ENCODE measurements at places on chromosomes 12 and 14.

GRCh38 chr14:101454229-101454628, 107.1 kb upstream of the DIO3 start:
- no peak for DNase-seq

DNA sequence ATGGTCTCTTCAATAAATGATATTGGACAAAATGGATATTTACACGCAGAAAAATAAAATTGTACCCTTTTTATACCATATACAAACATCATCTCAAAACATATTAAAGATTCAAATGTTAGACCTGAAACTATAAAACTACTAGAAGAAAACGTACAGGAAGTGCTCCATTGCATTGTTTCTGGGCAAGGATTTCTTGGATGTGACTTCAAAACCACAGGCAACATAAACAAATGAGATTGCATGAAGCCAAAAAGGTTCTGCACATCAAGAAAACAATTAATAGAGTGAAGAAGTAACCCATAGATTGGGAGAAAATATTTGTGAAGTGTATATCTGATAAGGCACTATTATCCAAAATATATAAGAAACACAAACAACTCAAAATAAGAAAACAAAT, 812.4 kb downstream of the NRXN3 start:
- DNase-seq, result no peak

DNA sequence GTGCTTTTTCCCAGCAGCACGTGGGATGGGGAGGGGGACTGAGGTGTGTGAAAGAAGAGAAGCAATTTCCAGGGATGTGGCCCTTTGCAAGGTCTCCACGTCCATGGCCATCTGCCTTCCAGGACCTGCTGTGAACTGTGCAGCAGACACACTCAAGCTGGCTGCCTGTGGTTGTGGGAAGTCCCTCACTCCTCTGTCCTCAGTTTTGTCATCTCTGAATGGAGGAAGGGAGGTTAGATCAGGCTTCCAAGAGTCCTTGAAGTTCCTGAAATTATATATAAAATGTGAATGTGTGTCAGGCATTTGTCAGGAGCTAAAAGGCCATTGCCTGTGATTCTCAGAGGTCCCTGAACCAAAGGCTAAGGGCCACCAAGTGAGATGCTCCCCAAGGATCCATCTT, 328.2 kb downstream of the CACNA1C start:
- DNase-seq, result no peak

GRCh38 chr14:36690311-36691040, 28.8 kb downstream of the PAX9 start:
- no peak for DNase-seq

- no peak for DNase-seq
These were observed 2.5 kb upstream of the CCDC184 start for GRCh38 chr12:48180857-48181495.

- DNase-seq, result no peak
These were observed 96.8 kb downstream of the ERGIC2 start for GRCh38 chr12:29283969-29284700.

DNA sequence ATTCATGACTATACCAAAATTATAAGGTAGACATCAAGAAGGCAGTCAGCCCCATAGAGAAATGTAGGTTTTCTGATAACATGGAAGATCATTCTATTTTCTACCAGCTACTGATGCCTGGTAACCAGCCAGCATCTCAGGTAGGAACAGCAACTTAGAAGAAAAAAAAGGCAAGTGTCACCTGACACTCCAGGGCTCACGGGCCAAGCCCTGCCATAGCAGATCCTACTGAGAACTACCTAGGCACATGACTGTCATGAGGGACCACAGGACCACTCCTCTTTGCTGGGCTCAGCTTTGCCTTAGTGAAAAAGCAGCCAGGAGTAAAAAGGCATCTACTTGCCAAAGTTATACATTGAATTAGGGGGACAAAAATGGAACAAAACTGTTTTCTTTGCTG, 33.4 kb downstream of the CORO1C start:
- DNase-seq, result no peak

GRCh38 chr12:111445726-111446581, 40.2 kb downstream of the SH2B3 start:
- DNase-seq, result no peak

- no peak for DNase-seq
These were observed 40.0 kb upstream of the RHOJ start for GRCh38 chr14:63164108-63164683.

DNA sequence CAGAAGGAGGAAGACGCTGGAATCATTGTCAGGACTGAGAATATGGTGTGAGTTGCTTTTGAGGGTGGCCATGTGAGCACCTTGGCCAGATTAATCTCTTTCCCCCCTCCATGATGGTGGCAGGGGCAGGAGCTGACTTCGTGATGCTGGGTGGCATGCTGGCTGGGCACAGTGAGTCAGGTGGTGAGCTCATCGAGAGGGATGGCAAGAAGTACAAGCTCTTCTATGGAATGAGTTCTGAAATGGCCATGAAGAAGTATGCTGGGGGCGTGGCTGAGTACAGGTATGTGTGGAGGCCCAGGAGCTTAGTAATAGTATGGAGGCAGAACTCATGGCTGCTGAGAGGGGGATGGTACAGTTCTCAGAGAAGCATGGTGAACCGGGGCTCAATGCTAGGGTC, 4.3 kb downstream of the TINF2 start:
- no peak for DNase-seq

- DNase-seq, result no peak
These were observed 18.4 kb downstream of the SLC2A3 start for GRCh38 chr12:7917392-7918267.

GRCh38 chr12:108611884-108612415, 14.1 kb upstream of the TMEM119 start:
- no peak for DNase-seq

GRCh38 chr14:65225299-65226159, 123.2 kb upstream of the MAX start:
- no peak for DNase-seq

- no peak for DNase-seq
These were observed 252.2 kb downstream of the ANO2 start for GRCh38 chr12:5692850-5693249.

GRCh38 chr12:2051700-2052621, 826 bp upstream of the CACNA1C start:
- no peak for DNase-seq

- no peak for DNase-seq
These were observed 4.4 kb upstream of the GPD1 start for GRCh38 chr12:50099302-50100008.

DNA sequence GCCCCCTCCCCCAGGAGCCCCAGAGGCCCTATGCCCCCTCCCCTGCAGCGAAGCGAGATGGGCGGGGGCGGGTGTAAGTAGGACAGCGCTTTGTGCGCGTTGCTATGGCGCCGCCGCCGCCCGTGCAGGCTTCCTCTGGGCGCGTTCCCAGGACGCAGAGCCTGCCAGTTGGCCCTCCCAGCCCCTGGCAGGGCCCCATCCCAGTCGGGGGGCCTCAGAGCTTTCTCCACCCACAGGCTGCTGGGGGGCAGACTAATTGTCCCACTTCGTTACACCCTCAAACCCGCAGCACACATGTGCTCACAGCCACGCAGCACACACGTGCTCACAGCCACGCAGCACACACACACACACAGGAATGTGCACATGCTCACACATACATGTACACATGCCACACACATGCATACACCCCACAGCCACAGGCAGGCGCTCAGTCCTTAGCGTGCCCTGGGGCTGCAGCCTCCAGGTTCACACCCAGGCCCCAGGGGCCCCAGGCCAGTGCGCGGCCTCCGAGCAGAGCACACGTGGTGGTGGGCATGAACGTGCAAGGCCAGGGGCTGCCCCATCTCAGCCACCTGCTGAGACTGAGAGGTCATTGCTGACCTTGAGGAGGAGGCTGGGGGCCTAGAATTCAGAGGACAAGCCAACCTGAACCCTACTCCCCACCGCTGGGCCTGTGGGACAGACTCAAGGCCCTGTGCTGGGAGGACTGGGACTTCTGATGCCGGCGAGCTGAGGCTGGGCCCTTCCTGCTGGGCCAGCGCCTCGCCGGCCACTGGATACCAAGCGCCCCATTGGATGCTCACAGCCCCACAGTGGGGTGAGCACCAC, 15.6 kb downstream of the TRMT61A start:
- no peak for DNase-seq

DNA sequence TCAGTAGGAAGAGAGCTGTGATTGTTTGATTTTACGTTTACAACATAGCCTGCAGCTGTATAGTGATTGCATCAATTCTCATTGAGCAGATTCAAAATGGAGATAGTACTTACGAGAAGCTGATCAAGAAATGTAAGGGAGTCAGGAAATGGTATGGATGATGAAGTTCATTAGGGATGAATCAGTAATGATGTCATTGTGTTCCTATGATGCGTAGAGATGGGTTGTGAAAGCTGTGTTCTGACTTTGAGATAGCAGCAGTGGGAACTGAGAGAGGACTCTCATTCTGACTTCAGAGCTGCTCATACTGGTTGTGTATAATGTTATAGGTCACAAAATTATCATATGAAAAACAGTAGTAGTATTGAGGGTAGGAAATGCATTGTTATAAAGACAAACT, 44.0 kb downstream of the TTLL5 start:
- no peak for DNase-seq

GRCh38 chr12:110007881-110008280, 8.7 kb downstream of the ANKRD13A start:
- DNase-seq, result no peak

GRCh38 chr12:26226629-26227360, 31.4 kb downstream of the SSPN start:
- peak; percentile 40 for DNase-seq

GRCh38 chr12:127455347-127456265, 811.4 kb upstream of the TMEM132C start:
- DNase-seq, result no peak

DNA sequence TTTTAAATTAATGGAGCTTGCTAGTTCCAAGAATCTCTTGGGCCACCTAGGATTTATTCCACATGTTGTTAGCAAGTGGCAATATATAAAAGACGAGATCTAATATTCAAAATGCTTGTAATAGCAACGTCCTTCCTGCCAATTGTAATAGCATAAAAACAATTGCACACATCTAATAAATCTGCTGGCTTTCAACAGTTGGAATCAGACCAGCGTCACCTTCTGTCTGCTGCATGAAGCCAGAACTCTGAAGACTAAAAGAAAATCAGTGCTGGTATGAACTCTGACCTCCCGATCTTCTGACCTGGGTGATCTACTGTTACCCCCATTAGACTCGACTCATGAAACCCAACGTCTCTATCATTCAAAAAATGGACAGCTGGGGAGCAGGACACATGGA, 100.6 kb downstream of the DIO2 start:
- no peak for DNase-seq

DNA sequence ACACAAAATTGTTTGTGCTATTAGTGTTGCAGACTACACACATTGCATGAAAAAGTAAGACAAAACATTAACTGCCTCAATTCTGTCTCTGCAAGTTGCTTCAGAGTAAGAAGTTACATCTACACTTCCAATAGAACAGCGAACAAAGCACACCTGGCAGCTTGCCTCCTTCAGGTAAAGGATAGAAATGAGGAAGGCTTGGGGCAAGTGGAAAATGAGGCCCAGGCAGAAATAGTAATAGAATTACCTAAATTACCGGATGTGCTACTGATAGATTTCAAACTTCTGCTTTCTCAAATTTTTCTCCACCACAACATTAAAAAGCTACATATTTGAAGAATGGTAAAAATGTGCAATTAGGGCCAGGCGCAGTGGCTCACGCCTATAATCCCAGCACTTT, 37.7 kb downstream of the CCDC175 start:
- DNase-seq, result no peak

DNA sequence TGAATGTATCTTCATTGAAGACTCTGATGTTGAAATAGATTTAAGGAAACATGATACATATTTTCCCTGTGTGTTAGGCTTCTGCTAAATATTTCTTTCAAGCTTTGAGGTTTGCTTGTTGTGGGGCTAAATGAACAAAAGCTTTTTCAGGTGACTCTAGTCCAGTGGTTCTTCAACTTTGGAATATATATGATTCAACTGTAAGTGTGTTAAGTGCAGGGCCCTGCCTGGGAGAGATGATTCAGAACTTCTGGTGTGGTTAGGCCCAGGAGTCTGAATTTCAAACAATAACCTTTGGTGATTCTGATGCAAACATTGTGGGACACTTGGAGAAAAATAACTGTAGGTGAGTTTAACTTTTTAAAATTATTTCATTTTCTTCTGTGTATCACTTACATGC, 93.0 kb downstream of the TRHDE start:
- DNase-seq, result no peak

- no peak for DNase-seq
These were observed 39.1 kb downstream of the PTPN21 start for GRCh38 chr14:88515499-88516221.

DNA sequence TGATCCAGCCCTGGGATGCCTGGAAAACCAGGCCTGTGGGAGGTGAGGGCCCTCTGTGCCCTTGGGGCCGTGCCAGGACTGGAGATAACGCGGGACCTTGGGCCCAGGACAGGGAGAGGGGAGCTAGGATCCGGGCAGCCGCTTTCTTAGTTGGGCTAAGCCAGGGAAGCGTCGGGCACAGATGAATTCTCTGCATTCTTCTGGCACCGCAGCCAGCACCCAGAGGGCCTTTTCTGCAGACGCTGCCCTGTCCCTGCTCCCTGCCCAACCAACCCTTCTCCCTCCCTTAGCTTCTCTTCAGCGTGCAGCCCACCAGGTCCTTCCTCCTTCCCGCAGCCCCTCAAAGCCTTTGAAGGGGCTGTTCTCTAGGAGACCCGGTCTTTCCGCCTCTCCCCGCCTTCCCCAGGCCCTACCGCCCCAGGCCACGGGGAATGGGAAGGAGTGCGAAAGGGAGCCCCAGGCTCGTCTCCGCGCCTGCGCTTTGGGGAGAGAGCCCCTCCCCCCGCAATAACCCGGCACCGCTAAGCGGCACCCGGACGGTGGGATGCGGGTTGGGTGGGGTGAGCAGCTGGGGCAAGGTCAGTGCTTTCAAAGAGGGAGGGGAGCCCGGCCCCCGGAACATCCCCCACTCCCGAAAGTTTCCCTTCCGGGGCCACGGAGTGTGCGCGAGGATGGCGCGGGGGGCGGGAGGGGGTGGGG, 663 bp downstream of the NCKAP5L start:
- peak; percentile 22 for DNase-seq

GRCh38 chr14:84856751-84857534, 673.0 kb upstream of the FLRT2 start:
- no peak for DNase-seq

DNA sequence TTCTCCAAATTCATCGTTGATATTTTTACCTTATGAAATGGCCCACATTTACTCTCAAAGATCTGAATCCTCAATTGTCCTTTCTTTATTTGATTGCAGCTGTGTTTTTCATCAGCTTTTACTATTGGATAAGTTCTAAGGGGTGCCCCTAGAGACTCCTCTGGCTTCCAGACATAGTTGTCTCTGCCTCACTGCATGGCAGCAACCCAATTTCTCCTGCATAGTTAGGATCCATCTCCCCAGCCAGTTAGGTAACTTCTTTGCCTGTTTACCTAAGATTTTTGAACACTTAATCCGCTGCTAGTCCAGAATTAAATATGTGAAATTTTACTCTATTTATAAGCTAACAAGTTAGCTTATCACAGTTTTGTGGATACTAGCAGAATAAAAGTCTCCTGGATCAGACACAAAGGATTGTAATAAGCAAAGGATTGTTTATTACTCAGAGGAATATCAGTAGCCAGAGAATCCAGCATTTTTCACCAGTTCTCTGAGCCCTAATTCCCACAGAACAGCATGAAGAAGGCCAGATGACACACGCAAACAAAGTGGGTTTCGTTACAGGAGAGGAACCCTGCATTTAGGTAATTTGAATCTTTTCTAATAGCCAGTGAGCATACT, 101.1 kb downstream of the BBS10 start:
- DNase-seq, result no peak

Measured in NCI-H748 treated with DMSO at 0.1 percent for 48 hours (cell line).